ENCODE measurements at places on chromosomes 11 and 22. TPM values are rescaled to one million over a fixed set of nuclear protein-coding genes. Genes with fewer than 3 reads are reported as not detected.
A peak's percentile ranks its signal among the peaks of the same experiment; 100 is the strongest.

GRCh38 chr11:27968461-27968860 is 139.5 kb downstream of the KIF18A start:
- DNase-seq = no peak

- DNase-seq = no peak
Measured at GRCh38 chr11:83008581-83008923, 63.1 kb downstream of the RAB30 start.

- DNase-seq = no peak
Measured at GRCh38 chr22:28600546-28601143, 79.0 kb downstream of the TTC28 start.

- DNase-seq = peak; percentile 83
Measured at GRCh38 chr11:44094260-44094868, 1.1 kb upstream of the EXT2 start.

- DNase-seq = no peak
Measured at GRCh38 chr22:43535336-43535735, 123.5 kb downstream of the MPPED1 start.

- no peak for DNase-seq
Measured at GRCh38 chr22:29855611-29856181, 17.6 kb upstream of the ASCC2 start.

GRCh38 chr11:68142028-68142412 is 20.8 kb upstream of the CHKA start:
- DNase-seq = no peak

DNA sequence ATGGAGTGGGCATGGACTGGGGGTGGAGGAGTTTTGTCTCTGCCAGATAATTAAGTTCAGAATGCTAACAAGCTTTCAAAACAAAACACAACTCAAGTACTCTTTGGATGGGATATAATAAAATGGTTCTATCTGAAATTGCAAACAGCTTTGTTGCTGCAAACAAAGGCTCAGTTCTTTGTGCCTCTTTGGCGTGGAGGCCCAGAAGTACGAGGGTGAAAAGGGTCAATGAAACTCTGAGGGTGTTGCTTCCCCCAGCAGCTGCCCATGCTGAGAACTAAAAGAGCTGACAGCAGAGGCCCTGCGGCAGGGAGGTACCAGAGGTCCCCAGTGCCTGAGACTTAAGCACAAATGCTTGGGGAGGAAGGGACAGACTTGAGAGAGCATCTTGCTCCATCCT is 26.5 kb upstream of the IGSF22 start:
- DNase-seq = no peak

- DNase-seq = no peak
Measured at GRCh38 chr11:3202759-3203158, 15.9 kb downstream of the MRGPRG start.

GRCh38 chr22:39927544-39927943 is 26.7 kb downstream of the GRAP2 start:
- peak; percentile 53 for DNase-seq

DNA sequence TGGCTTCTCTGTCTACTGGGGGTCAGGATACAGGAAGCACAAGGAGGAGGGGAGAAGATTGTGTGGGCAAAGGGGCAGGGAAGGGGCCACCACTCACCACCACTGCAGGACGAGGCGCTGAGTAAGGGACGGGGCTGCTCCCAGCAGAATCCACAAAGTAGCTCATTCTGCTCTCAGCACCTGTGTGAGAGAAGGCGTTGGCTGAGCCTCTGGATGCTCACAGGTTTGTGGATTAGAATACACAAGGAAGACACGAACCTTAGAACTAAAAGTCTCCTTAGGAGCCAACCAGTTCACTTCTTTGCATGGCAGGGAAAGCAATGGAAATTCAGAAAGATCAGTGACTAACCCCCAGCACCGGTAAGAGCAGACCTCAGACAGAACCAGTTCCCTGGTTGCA is 14.4 kb downstream of the ETS1 start:
- DNase-seq = no peak

DNA sequence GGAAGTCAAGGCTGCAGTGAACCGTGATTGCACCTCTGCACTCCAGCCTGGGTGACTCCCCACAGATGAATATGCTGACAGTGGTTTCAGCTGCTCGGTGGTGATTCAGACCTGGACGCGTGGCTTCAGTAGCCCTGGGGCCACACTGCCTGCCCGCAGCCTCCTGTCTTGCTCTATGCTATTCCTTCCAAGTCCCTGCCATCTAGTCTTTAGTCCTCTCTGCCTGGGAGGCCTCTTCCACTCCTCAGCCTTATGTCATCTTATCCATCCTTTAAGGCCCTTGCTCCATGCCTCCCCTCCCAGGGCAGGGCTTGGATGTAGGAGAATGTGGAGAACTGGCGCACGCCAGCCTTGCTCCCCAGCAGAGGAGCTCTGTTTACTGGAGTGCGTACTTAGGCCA is 23.0 kb downstream of the YDJC start:
- no peak for DNase-seq

DNA sequence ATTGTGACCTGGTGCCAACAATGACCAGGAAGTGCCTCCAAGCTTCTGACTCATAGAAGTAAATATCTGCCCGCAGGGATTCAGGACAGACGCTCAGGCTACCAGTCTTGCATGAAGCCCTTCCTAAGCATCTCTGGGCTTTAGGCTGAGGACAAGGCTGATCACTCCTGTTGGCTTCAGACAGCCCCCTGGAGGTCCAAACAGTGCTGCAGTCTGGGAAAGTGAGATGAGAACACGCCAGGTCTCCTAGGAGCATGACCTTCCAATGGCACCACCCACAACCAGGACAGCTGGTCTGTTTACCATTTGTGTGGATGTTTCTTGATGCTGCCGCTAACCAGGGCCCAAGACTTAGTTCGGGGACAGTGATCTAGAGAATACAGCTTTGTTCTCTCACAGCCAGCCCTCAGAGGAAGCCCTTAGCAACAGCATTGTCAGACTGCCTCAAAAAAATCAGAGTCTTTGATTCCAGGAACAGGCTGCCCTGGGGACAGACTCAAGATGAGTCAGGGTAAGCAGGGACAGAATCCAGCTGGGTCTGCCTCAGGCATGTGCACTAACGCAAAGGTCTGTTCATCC is 111.2 kb downstream of the ZNF280B start:
- no peak for DNase-seq

DNA sequence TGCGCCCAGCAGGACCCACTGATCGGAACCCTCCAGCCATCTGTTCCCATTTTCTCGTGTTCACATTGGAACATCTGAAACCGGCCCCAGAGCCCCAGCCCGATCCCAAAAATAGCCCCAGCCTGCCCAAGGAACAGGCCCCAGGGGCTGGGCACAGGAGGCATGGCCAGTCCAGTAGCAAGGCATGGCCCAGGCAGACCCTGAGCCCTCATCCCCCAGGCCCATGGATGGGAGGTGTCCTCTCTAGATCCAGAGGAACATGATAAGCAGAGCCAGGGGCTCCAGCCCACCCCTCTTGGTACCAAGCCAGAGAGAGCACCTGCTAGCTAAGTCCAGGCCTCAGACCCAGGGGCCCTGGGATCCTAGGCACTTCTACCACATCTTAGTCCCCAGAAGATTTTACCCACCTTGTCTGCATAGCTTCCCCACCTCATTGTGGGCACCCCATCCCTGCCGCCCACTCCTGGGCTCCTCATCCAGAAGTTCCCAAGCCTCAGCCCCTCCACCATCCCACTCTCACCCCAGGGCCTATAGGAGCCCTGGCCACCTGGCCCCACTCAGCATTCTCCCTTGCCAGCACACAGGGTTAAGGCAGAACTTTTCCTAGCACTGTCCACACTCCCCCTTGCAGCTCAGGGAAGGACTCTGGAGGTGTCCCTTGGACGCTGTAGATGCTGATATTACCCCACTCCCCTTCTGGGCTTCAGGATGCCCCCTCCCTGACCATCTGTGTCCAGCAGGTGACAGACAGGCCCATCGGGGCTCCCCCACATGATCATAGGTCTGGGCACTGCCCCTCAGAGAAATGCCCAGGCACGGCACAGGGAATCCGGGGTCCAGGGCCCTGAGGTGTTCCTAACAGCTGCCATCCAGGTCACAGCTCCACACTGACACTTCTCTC is 9.5 kb downstream of the BCL9L start:
- DNase-seq = no peak

- DNase-seq = peak; percentile 8
Measured at GRCh38 chr11:1938343-1939005, 8.7 kb upstream of the MRPL23 start.

DNA sequence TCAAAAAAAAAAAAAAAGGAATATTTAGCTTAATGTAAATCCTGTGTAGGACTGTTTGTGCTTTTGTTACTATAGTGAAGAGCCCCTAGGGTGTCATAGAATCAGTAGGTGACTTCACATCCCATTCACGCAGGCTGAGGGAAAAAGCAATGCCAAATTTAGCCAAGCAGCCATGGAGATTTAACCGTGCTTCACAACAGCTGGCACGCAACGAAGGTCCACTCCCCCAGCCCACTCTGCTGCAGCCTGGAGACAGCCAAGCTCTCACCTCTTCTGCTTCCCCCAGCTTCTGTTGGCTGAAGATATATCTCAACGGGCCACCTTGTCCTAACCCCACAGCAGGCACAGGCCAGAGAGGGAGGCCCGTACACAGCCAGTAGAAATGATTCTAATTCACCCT is 78.8 kb upstream of the BID start:
- no peak for DNase-seq

GRCh38 chr11:134530636-134531326 is 118.7 kb upstream of the B3GAT1 start:
- no peak for DNase-seq

- DNase-seq = no peak
Measured at GRCh38 chr11:76323804-76324203, 57.1 kb downstream of the THAP12 start.

DNA sequence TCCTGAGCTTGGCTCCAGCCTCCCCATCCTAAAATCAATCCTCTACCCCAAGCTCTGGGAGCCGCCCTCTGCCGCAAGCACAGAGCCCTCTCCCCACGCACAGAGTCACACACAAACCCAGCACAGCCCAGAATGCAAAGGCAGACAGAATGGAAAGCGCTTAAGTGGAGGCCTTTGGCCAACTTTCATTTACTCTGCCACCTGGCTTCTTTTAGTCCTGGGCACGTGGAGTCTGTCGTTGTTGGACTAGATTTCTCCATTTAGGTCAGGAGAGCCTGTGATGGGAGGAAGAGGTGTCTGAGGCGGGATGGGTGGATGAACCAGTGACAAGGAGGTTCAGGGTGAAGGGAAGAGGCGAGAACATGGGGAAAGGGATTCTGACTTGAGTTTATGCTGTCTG is 191.7 kb downstream of the DSCAML1 start:
- no peak for DNase-seq

UPB1 gene
- total RNA-seq = 0.09 TPM

ADAMTS15 gene
- 3.7 TPM for total RNA-seq

LRRN4CL gene
- 0.16 TPM for total RNA-seq

GRM5 gene
- 0.13 TPM for total RNA-seq

CRYBB1 gene
- 4.6 TPM for total RNA-seq

XKR3 gene
- total RNA-seq = not detected

C11orf87 gene
- 0.23 TPM for total RNA-seq

GRIA4 gene
- 17.9 TPM for total RNA-seq

All from WTC11 (cell line).